ENCODE measurements at places on chromosomes 13 and 19.

GRCh38 chr19:13001502-13002165, 6.4 kb downstream of the NFIX start:
- no peak for DNase-seq

DNA sequence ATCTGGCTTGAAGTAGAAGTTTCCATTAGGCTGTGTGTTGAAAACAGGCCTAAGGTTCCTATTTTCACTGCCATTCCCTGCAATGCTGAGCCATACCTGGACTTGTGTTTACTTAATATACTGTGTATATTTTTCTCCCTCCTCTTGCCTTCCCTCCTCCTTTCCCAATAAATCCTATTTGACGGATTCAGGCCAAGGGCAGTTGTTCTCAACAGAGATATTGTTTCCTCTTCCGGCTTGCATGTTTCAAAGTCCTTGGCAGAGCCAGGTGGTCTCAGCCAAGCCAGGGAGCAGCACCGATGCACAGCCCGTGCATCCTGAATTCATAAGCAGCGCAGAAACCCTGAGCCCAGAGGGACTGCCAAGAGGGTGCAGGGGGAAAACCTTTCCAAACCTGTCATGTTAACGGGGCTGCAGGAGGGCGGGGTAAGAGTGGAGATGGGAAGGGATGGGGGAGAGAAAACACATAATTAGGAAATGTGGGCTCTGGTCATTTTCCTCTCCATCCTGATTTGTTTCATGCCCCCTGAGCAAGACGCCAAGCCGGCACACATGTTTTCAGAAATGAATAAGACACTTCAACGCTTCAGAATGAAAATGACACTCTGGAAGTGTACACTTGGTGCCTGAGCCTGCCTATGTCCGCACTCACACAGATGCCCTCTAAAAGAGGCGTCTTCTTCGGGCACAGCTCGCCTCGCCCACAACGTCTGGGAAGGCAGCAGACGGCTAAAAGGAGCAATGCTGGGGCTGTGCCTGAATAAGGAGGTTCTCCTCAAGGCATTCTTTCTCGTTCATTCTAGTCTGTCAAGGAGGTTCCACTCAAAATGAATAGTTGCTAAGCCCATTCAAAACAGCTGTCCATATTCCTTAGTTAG, 149.3 kb upstream of the UBL3 start:
- no peak for DNase-seq

GRCh38 chr13:42152495-42152894, 104.0 kb downstream of the DGKH start:
- DNase-seq, result no peak

DNA sequence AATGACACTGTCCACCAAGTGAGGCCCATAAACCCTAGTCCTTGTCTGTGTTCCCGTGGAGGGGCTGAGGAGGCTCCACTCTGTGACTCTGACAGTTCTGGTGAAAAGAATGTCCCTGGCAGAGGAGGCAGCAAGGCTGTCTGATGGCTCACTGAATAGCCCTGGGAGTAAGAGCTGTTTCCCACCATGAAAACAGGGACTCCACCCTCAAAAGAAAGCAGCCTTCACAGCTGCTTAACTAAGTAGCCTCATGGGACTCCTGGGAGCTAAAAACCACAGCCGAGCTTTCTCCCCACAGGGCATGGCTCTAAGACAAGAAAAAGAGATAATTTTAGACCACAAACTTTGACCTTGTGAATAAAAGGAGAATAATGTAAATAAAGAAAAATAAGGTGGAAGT, 135.1 kb upstream of the FRY start:
- peak; percentile 30 for DNase-seq

- no peak for DNase-seq
Measured at GRCh38 chr13:33193428-33193974, 92.1 kb downstream of the STARD13 start.

GRCh38 chr13:38350114-38350617, 515 bp downstream of the UFM1 start:
- no peak for DNase-seq

GRCh38 chr13:26719356-26719945, 41.1 kb downstream of the GPR12 start:
- DNase-seq, result peak; percentile 60

DNA sequence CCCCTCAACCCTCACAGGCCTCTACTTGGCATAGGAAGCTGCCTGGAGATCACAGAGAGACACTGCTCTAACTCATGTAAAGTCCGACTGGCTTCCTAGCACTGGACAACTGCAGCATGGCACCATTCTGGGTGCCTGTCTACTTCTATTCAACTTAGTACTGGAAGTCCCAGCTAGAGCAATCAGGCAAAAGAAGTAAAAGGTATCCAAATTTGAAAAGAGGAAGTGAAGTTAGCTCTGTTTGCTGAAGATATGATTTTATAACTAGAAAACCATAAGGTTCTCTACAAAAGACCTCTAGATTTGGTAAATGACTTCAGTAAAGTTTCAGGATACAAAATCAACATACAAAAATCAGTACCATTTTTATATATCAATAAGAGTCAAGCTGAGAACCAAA, 1017.6 kb downstream of the PCDH9 start:
- no peak for DNase-seq

DNA sequence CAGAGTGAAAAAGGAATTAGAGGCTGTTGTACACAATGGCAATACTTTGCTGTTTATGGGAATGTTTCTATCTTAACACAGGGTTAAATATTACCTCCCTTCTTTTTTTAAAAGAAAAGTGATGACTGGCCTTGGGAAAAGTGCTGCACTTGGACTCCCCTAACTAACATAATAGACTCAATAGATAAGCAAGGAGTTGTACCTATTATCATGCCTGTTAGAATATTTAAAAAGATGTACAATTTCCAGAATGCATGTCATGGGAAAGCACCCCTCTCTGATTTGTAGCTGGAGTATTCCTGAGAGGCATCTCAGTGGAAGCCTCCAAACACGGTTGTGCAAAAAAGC, 79.3 kb upstream of the GPC6 start:
- DNase-seq, result no peak

- no peak for DNase-seq
Measured at GRCh38 chr13:105678072-105678471, 857.4 kb downstream of the EFNB2 start.

DNA sequence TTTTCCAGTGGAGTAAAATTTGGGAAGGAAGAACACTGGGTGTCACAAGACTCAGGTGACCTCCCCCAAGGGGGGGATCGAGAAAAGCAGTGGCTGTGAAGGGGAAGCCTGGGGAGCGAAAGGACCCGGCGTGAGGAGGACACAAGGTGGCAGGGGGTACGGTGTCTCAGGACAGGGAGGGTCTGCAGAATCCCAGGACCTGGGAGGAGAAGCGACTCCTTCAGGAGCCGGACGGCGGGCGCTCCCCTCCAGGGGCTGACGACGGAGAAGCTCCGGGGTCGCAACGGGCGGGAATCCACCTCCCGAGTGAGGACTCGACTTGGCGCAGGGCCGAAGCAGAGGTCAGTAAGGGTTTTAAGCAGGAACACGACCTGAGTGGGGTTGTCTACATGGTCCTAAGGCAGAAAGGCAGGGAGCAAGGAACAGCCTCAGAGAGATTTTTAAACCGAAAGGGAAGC, 529 bp downstream of the ZNF836 start:
- DNase-seq, result no peak

- DNase-seq, result peak; percentile 26
Measured at GRCh38 chr13:27349458-27349857, 75.0 kb upstream of the GTF3A start.

GRCh38 chr19:37964109-37964508, 57.1 kb downstream of the SIPA1L3 start:
- no peak for DNase-seq

DNA sequence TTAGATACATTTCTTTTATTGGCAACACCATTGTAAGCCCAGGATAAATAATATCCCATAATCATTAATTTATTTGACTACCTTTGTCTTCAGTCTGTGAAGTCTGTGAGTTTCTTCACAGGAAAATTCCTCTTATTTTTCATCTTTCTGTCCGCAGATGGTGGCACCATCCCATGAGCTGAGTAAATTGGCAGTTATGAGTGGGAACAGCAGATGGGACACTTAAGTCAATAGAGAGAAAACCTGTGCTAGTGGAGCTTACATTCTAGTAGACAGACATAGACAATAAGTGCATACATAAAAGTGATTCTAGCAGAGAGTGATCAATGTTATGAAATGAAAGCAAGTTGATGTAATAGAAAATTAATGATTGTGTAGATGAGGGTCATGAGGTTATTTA, 638.2 kb upstream of the MIR17HG start:
- DNase-seq, result peak; percentile 70

Measured in brain (organoid and tissue), 16 donors.